Pons (tissue), 1 donor: ENCODE measurements at places on chromosomes 12 and 14.
A peak's percentile ranks its signal among the peaks of the same experiment; 100 is the strongest.

DNA sequence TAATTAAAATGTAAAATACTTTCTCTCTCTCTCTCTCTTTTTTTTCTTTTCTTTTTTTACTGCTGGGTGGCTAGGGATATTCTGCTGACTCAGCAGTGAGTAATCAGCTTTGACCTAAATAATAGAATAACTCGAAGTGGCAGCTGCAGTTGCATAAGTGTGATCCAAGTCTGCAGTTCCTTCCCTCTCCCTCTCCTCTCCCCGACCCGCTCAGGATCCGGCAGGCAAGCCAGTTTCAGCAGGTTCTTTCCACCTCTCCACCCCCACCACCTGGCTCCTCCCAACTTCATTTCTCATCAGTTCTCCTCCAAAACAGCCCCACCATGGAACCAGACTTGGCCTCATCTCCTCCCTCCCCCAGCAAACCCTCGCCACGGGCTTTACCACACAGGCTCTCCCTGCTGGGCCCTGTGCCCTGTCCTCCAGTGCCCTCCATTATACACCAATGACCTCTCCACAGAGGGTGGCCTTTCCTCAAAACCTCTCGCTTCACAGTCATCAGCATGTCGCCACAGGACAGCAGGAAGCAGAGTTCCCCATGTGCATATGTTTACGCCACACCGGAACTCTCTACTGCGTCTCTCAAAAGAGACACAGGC lies 22.4 kb downstream of the SLC7A8 start:
- no peak for DNase-seq

DNA sequence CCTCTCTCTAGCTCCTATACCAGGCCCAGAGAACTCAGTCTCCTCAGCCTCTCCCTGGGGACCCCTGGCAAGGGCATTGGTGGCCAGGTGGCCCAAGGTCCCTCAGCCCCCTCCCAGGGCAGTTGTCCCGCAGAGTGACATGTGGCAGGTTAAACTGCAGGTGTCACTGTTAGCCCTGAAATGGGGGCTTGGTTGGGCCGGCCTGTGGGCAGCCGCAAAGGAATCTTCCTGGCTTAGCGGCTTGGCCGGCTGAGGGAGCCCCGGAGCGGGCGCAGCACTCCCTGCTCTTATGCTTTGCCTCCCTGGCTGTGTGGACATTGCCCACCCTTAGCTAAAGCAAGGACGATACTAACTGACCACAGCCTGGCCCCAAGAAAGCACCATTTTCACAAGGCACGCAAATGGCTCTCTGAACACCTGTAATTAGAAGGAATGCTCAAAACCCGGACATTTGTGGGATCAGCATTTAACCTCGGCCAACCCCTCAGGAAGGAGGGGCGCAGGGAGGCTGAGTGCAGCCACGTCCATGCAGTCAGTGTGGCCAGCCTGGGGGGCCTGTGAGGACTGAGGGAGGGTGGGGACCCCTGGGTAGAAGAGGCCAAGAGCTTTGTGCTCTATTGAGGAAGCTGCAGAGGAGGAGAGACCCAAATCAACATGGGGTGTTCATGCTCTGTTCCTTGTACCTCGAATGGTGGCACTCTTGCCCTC lies 82.2 kb downstream of the PAPOLA start:
- no peak for DNase-seq

DNA sequence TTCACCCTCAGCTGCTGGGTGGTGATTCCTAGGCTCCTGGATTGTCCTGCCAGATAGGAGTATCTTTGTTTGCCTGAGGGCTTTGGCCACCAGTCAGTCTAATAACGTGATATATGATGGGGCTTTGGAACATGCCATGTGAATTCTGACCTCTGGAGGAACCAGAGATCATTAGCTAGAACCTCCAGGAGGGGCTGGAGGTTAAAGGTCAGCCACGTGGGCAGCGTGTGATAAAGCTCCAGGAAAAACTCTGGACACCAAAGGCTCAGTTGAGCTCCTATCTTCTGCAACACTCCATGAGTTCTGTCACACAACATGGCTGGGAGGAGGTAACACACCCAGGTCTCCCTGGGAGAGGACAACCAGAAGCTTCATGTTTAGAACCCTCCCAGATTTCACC lies 251.1 kb downstream of the DAD1 start:
- DNase-seq, result no peak

DNA sequence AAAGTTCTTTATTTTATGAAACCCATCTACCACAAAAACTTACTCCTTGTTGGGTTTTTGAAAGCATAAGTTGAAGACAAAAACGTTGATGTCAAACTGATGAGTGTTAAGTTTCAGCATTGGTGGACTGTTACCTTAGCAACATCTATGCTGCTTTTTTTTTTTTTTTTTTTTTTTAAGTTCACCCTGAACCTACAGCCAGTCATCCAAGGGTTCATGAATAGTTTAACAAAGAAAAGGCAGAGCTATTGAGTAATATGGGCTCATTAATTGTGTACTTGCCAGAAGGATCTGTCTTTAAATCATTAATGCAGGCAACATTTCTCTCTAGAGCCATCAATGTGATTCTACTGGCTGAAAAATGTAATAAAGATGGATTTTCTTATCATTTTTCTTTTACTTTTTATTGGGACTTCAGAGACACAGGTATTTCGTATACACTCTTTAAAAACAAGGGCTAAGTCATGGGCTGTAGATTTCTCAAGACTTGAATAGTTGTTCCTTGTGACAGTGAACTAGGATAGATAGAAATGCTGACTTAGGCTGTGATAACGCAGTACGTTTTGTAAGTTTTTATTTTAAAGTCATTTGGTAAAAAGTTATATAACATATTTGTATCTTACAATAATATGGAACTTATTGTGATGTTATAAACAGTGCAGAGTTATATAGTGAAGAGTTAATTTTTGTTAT lies at the start of gene PTPRQ:
Gene PTPRQ (plus strand): TSS at position 262 of the 693 bp plus-strand sequence. CDS start 111 bp downstream, at position 373.
- DNase-seq, result no peak

DNA sequence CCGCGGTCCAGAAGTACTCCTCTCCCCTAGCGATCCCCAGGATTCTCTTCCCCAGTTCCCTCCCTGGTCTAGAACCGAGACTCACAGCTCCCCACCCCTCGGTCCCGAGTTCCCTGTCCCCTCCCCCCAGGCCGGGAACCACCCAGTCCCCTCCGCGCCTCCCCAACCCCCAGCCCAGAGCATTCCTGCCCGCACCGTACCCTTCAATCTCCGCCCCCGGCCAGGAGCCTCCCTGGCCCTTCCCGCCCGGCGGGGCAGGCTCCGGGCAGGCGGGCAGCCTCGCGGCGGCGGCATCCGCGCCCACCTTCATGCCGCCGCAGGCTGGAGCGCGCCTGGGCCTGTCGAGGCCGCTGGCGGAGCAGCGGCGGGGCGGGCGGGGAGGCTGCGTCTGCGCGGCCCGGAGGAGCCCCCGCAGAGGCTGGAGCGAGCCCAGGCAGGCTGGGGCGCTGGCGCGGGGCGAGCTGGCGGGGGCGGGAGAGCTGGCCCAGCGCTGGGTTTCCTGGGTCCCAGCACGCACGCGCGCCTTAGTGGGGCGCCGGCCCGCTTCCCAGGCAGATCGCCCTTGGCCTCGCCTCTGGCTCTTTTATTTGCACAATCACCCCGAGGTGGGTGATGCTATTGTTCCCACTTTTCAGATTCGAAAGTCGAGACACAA lies 22.2 kb upstream of the GPR132 start:
- no peak for DNase-seq

DNA sequence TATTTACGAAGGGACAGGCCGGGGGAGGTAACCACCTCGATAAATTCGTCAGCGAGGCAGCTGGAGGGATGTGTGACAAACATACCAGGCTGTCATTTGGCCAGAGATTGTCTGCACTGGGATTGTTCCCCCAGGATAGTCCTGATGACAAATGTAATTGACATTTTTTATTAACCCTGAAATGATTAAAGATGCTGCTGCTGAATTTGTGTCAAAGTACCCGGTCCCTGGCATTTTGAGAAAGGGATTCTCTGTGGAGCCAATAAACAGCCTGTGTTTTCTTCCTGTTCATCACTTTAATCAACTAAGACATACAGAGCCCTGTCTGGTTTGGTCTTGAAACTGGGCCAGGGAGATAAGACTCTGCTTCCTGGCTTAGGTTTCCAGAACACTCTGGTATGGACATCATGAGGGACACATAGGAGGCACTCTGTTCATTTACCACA lies 117.6 kb downstream of the SLC25A47 start:
- no peak for DNase-seq

DNA sequence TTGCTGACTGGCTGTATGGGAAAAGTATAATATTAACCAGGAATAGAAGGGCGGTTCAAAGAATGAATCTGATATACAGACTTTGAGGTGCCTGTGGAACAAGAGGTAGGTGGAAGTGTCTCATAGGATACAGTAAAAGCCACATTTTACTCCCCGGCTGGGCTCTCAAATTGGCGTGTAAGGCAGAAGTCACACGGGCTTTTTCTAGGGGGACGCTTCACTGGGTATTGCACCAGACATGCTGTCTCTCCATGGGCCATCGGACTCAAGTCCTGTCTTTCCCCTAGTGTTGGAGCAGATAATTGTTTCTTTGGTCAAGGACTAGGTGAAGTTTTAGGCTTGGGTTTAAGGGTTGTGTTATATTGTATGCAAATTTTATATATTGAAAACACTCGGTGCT lies 9.1 kb downstream of the TMCC3 start:
- no peak for DNase-seq

DNA sequence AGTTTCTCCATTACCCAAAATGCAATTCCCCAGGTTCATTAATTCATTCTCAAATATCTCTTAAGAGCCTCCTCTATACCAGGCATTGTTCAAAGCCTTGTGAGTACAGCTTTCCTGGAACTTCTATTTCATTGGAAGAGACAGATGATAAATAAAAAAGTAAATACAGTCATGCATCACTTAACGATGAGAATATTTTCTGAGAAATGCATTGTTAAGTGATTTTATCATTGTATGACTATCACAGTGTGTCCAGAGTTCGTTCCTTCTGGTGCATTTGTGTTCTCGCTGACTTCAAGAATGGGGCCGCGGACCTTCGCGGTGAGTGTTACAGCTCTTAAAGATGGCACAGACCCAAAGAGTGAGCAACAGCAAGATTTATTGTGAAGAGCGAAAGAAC lies 66.0 kb downstream of the ANO4 start:
- DNase-seq, result no peak

DNA sequence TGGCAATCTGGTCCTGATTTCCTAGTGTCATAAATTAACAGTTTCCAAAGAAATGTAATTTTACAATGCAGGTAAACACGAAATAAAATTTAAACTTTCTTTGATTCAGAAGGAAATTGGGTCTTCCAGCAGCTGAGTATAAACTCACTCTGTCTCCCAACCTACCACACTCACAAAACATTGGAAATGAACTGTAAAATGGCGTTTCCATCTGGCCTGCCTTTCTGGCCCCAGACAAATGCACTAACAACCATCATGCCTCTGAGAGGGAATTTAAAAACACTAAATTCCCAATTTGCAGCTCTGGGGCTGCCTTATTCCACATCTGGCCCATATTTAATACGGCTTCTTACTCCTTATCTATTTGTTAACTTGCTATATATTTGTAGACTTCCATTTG lies 19.3 kb downstream of the ATP2B1 start:
- DNase-seq, result no peak

DNA sequence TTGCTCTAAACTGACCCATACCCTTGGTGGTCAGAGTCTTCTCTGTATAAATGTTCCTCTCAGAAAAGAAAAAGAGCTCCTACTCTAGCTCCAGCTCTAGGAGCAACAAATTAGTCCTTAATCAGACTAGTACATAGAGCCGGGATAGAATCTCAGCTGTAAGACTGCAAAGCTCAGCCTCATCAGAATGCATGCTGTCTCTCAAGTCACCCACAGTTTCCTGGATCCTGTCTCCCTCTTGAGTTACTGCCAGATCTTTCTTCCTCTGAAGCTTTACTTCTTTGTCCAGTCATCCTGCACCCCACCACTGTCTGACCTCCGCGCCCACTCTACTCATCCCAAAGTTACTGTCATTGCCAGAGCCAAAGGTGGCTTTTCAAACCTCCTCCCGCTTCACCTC lies 139.3 kb upstream of the PRMT8 start:
- DNase-seq, result no peak

GRCh38 chr12:39958377-39958776 lies 147.5 kb downstream of the SLC2A13 start:
- DNase-seq, result no peak

GRCh38 chr14:51484485-51484884 lies 167.2 kb upstream of the FRMD6 start:
- no peak for DNase-seq

GRCh38 chr12:99558109-99558508 lies 89.4 kb upstream of the GARIN6 start:
- no peak for DNase-seq

DNA sequence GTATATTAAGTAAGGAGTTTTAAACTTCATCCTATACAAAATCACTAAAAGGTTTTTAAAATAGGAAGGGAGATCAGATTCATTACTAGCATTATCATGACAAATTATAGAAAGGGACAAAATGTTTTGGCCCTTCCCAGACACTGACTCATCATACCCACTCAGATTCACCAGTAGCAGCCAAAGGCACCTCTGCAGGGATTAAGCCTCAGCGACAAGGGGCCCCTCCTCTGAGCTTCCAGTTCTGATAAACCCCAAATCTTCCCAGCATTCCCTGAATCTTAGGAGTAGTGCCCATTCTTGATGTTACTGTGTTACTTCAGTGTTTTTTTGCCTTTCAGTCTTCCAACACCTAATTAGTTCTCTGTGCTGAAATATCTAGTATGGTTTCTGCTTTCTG lies 14.5 kb downstream of the KRAS start:
- DNase-seq, result no peak

- no peak for DNase-seq
Observed at GRCh38 chr12:34398706-34399630, 376.7 kb downstream of the ALG10 start.

DNA sequence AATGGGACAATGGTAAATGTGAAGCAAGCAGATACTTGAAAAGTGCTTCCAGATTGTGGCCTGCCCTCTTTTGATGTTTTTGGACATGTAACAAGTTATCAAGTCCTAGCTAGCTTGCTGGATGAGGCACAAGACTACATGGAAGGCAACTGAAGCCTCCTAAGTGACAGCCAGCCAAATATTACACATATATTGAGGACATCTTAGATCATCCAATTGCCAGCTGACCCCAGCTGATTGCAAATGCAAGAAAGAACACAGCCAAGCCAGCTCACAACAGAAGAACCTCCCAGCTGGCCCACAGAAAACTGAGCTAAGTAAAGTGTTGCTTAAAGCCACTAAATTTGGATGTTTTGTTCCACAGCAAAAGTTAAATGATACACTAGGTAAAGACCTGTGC lies 156.9 kb downstream of the SRGAP1 start:
- DNase-seq, result no peak

GRCh38 chr12:121805171-121806008 lies 1.6 kb downstream of the SETD1B start:
- no peak for DNase-seq

DNA sequence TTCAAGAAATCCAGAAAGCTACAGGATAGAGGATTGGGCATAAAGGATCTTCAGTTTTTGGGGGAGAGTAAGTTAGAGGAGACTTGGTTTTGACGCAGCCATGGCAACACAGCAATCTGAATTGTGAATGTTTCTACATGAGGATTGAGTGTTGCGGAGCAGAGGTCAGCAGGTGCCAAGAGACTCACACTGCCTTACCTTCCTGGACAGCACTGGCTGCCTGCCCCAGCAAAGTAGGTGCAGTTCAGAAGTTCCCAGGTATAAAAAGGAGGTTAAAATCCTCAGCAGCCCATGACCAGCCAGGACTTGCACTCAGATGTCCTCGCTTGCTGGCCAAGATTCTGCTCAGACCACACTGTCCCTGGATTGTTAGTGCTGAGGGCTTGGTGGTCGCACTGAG lies 371.1 kb downstream of the DPF3 start:
- no peak for DNase-seq

- peak; percentile 14 for DNase-seq
Observed at GRCh38 chr12:48545833-48546469, 20.5 kb downstream of the OR8S1 start.
